ENCODE measurements at places on chromosomes 5 and 9.

- DNase-seq, result no peak
Observed at GRCh38 chr9:133726401-133727276, 11.5 kb downstream of the SARDH start.

DNA sequence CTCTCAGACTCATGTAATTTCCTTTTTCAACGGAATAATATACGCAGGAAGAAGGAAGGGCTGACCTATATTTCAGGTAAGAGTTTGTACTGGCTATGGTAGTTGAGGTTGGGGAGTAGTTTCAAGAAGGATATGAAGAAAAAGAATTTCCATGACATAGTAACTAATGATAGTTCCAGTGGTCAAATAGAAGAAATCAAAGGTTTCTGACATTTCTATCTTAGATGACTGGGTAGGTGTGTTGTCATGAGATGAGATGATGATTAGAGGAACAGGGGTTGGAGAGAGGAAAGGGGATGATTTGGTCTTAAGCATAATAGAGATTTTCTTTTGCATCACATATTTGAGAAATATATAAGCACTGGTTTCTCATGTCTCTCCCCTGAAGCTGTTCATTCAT is 166.0 kb downstream of the SPATA31D1 start:
- DNase-seq, result no peak

DNA sequence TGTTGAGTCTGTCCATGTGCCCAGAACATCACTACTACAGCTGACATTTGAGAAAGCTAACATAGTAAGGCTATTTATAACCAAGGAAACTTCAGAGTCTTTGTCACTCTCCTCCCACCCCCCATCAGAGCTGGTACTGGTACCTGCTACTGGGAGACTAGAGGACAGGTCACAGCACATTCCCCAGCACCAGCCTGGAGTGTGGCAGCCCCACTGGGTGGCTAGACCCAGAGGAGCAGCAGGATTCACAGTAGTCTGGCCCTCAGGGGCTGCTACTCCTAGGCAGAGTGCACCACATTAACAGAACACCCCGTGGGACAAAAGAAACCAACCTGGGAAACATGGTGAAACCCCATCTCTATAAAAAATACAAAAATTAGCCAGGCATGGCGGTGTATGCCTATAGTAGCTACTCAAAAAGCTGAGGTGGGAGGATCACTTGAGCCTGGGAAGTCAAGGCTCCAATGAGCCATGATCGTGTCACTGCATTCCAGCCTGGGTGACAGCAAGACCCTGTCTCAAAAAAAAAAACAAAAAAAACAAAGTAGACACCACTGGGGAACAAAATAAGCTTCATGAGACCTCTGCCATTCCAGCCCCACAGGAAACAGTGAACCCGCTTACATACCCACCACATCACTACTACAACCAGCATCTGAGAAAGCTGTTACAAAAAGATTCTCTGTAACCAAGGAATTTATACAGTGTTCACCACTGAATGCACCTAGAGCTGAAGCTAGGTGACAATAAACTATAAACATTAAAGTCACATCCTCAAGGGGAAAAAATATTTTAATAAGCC is 26.3 kb upstream of the PTGER4 start:
- no peak for DNase-seq

- DNase-seq, result no peak
Observed at GRCh38 chr5:10195301-10195700, 54.4 kb downstream of the ATPSCKMT start.

DNA sequence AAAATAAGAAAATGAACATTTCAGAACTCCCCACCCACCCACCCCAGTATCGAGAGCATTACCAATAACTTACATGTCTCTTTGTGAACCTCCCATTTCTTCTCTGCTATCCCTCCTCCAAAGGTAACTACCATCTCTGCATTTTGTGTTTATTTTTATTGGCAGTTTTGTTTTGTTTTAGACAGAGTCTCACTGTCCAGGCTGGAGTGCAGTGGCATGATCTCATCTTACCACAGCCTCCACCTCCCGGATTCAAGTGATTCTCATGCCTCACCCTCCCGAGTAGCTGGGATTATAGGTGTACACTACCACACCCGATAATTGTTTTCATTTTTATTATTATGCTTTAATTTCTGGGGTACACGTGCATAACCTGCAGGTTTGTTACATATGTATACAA is 21.7 kb upstream of the GLIS3 start:
- no peak for DNase-seq

- DNase-seq, result no peak
Observed at GRCh38 chr5:93294996-93295395, 286.0 kb downstream of the NR2F1-AS1 start.

- no peak for DNase-seq
Observed at GRCh38 chr9:124050955-124051354, 39.4 kb downstream of the LHX2 start.

- DNase-seq, result no peak
Observed at GRCh38 chr5:61268871-61269270, 63.2 kb upstream of the ZSWIM6 start.

DNA sequence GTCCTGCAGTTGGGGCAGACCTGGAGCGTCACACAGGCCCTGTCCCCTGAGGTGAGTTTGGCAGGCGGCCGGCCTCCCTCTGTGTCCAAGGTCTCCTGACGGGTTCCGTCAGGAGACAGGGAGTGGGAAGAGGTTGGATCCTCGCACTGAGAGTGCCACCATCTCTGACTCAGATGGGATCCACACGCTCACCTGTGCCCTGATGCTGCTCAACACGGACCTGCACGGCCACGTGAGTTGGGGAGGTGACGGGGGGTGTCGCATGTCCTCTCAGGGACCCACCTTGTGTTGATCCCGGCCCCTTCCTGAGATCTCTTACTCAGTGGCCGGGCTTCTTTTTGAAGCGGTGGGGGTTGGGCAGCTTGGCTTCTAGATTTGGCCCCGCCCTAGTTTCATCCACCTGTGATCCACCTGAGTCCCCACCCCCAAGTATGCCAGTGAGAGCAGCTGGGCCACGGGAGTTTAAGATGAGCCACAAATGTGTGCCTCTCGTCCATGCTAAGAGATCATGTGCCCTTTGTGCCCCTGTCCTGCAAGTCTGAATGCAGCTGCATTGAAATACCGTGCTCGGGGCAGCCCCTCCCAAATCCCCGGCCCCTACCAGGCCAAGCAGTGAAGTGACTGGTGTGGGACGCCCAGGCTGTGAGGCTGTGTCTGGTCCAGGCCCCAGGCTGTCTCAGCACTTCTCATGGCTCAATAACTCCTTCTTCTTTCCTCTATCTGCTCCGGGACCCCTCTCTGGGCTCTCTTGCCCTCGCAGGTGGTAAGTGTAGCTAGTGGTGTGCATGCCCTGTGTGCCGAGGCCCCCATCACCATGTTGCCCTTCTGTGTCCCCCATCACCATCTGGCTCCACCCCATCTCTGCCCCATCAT is 27.2 kb downstream of the PSD2 start:
- no peak for DNase-seq

DNA sequence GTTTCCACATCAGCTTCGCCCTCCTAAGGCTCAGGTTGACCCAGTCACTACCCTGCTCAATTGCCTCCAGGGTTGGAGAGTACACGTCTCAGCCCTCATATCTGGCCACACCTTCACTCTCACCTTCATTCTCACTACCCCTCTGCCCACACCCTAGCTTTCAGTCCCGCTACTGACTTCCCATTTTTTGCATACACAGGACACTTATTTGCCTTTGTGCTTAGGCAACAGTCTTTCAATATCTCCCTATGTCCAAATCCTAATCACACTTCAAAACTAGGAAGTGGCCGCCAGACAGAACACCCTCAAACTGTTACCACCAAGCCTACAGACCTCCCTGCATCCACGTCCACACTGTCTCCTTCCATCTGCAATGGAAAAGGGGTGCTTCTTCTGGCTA is 10.9 kb downstream of the MCTP1 start:
- no peak for DNase-seq

Measured in T-helper 1 cell (primary cell).